ENCODE measurements at places on chromosomes 3 and 15.

DNA sequence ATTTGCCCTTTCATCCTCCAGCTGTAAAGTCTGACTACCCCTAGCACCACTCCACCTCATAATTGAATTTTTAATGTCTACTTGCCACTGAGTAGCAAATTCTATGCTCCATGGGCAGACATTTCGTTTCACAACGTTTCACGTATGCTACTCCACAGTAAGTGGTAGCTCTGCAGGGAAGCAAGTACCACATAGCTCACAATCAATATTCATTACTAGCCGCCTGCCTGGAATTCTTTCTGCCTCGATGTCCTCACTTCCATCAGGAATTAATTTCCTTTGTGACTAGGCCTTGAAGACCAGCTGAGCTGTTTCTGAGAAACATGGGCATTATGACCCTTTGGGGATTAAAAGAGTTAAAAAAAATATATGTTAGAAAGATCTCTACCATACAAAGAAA, 15.3 kb downstream of the NPTN start:
- DNase-seq: no peak

DNA sequence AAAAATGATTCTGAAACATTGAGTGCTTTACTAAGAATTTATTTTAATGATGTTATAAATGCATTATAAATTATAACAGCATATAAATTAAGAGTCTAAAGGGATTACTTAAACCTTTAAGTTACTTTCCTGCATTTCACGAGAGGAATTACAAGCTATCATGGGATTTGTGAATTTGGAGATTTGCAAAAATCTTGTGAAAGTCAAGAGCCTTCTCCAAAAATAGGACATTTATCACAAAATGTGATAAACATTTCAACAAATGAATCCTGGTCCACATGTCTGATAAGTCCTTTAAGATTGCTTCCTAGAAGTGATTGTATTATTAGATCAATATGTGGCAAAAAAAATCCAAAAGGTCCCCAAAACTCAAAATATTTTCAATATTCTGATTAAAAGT, 154.5 kb downstream of the ATP8B4 start:
- DNase-seq: no peak

DNA sequence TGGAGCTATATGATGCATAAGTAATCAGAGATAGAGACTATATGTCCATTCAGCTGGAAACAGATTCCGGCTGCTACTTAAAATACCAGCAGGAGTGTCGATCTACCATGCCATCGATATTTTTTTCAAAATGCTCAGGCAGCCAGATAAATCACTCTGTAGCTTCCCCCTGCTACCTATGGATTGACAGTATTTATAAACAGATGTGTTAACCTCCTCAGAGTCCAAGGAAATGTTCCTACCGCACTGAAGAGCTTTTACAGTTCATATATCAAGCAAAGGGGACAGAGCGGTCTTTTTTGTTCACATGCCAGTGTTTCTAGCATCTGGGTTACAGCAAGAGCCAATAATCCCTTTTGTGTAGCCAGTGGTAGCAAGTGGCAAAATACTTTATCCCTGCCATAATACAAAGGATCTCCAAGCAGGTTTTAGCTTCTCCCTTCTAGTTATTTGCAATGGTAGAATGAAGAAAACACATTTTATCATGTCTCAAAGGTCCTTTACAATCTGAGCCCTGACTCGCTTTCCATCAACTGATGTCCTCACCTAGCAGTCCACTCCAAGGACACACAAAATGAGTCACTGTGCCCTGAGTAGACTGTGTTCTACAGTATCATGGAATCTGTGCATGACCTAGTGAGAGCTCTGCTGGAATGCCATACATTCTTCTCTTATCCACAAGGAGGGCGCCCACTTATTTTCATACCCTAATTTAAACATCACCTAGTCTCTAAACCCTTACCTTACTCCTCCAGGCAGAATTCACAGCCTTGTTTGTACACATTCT, 507.0 kb downstream of the TBL1XR1 start:
- no peak for DNase-seq

DNA sequence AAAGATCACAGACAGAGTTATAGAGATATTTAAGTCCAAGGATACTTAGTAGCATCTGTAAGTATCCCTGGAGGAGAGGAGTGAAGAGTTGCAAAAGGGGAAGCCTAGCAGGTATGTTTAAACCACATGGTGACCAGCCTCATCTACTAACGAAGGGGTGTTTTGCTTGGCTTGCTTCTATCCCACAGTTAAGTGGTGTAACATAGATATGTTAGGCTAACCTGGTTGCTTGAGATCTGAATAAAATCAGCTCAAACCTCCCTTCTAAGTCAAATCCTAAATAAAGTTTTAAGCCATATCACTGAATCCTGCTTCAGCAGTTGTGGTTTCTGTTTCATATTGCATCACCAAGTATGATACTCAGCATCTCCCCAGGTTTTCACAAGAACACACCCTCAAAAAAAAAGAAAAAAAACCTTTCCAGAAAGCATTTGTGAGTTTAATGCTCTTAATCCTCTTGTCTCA, 880.2 kb downstream of the ROBO1 start:
- no peak for DNase-seq

DNA sequence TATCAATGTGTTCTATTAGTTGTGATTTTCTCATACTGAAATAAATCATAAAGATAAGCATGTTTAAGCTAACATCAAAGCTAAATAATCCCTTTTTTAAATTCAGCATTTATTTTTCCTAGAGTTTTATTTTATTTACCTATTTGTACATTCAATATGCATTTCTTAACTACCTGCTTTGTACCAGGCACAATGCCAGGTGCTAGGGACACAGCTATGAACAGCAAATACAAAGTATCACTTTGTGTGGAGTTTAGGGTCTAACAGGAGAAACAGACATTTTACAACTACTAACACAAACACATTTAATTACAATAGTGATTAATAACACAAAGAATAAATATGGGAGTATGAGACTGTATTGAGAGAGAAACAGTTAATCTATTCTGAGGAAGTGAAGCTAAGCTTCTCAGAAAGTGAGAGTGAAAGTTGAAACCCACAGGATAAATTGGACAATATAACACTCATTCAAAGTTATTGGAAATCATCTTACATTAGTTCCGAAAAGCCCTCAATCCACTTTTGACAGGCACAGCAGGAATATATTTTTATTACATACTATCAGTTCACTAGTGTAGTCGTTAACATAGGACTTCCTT, 159.6 kb downstream of the GBE1 start:
- no peak for DNase-seq

DNA sequence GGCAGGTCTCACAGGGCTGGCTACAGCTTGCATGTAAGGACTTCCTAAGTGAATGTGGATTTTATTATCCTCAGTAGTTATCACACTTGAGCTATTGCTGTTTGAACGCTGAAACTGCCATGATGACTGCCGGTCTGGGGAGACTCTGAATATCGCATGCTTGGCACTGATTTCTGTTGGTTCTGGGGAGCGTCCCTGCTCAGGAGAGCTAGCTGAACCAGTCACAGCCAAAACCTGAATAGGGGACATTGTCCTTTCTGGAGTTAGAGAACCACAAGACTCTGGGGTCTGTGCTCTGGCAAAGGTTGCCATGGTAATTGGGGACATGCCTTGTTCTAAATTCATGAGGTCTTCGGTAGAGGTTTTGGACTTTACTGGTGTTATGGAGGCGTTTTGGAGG, 30.8 kb downstream of the CMSS1 start:
- DNase-seq: no peak

DNA sequence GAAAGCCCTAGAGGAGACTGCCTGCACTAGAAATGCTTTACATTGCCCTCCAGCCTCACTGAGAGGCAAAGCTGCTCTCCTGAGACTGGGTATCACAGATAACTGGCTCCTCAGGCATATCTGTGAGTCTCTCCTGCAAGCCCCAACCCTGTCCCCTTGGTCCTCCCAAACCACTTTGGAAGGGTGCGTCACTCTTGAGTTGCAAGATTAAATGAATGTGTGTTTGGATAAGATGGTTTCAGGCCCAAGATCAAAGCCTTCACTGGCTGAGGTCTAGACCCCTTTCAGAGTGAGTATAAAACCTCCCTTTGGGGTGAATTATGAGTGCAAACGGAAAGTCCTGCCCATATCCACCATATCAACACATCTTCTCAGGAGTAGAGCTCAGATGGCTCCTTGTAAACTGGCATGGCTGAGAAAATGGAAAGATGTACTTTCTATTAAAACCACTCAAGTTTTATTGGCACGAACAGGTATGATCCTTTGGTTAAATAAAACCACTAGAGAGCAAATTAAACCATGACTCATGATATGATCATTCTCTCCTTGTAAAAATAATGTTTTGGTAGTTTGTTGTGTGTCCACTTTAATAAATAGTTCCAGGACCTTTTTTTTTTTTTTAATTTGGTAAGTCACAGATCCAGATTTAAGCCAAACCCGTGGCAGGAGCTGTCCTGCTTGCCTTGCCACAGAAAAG, 164.0 kb downstream of the CHST2 start:
- DNase-seq: no peak

DNA sequence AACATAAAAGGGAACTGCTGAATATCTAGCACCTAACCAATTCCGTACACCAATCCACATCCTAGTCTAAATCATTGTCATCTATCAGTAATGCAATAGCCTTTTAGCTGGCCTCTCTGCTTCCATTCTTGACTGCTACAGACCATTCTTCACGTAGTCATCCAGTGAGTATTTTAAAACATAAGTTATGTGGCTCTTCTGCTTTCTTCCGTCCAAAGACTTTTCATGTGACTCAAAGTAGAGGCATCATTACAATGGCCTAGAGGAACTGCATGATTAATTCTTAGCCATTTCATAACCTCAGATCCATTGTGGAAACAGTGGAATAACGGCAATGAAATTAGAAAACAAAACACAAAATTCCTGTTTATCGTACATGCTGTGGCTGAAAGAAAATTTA, 88.9 kb upstream of the CBLB start:
- no peak for DNase-seq

- no peak for DNase-seq
Measured at GRCh38 chr3:130973406-130973805, 53.2 kb downstream of the ASTE1 start.

DNA sequence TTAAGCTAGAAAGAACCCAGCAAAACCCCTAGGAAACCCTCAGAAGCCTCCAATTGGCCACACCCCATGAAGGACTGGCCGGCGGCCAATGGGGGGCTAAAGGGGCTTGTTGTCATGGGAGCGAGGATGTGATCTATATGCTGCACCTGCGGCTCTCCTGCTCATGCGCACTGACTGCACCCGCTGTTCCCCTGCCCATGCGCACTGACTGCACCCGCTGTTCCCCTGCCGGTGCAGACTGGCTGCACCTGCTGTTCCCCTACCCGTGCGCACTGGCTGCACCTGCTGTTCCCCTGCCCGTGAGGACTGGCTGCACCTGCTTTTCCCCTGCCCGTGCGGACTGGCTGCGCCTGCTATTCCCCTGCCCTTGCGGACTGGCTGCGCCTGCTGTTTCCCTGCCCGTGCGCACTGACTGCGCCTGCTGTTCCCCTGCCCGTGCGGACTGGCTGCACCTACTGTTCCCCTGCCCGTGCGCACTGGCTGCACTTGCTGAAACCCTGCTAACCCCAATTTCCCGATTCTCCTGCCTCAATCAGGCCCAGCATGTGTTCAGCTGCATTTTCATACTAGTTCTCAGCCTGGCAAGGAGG, 16.8 kb upstream of the MCCC1 start:
- DNase-seq: peak; percentile 63
